EH (cell line): ENCODE measurements at places on chromosomes 12 and 14.

DNA sequence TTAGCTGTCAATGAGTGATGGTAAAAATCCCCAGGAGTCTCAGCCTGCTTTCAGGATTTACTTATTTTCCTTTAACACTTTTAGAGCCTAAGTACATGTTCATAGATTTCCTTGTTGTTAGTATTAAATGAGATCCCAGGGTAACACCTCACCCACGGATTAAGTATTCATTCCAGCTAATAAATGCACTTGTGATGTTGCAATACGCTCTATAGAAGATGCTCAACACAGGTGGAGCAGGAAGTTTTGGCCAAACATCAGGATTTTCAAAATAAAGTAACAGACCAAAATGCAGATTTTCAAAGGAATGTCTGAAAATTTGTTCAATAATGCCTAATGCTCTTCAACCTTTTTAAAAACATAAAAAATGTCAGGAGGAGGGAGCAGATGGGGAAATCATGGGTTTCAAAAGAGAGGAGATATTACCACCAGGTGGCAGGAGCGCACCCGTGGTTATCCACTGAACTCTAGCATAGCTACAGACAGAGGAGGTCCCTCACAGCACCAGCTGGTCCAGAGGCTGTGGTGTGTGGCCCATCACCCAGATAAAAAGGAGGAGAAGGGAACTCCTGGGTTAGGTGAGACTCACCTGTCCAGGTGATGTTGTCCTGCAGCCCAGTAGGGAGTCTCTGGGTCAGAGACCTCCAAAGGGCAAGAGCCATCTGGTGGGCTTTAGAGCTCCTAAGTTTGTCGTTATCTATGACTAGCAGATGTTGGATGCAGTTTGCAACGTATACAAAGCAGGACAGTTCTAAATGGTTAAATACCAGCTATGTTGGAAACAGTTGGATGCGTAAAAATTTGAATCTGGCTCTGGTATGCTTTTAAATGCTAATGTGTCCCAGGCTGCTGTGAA lies 1158.4 kb upstream of the TMEM132C start:
- peak; percentile 76 for DNase-seq

DNA sequence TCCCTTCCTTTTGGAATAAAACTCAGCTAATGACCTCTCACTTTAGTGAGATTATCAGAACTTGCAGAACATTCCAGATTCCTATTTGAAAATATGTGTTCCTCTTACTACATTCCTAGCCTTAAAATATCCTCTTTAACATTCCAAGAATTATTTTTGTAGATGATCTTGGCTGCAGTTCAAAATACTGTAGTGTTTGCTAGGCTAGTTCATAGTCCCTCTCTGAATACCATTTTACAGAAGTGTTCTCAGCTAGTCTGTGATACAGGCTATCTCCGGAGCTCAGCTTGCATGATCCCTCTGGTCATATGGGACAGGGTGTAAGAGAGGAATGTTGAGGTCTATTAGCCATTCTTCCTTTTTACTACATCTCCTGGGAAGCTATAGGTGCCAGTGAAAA lies 17.6 kb upstream of the GPR33 start:
- DNase-seq = peak; percentile 90

- DNase-seq = no peak
These were observed 11.0 kb upstream of the PEX5 start for GRCh38 chr12:7178481-7178880.

DNA sequence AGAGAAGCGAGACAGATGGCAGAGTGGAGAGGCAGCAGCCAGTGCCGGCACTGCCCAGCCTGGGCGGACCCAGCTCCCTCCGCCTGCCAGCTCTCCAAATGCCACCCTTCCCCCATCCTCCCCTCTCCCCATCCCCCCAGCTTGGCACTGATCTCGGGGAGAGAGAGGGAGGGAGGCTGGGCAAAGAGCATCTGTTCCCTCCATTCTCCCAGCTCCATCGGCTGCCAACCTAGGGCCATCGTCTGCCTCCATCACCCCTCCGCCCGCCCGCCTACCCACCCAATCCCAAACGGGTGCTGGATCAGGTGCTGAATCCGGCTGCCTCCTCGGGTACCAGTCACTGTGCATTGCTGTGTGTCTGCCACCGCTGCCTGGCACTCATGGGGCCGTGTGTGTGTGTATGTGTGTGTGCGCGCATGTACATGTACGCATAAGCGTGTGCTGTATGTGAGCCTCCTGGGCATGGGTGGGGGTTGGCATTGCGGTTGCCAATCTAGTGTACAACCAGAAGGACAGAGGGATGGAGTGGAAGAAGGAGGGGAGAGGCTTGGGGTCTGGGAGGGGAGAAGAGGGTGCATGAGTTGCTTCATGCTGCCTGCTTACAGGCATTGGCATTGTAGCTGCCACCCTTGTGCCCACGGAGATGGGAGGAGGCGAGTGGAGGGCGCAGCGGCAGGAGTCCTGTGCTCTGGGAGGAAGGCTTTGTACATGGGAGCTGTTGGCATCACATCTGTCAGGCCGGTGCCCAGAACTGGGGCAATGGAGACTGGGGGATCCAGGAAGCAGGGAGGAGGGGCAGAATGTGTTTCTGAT lies 38.4 kb downstream of the ZFHX2 start:
- DNase-seq = no peak

- DNase-seq = no peak
These were observed 36.4 kb downstream of the SPRING1 start for GRCh38 chr12:116701432-116701831.

DNA sequence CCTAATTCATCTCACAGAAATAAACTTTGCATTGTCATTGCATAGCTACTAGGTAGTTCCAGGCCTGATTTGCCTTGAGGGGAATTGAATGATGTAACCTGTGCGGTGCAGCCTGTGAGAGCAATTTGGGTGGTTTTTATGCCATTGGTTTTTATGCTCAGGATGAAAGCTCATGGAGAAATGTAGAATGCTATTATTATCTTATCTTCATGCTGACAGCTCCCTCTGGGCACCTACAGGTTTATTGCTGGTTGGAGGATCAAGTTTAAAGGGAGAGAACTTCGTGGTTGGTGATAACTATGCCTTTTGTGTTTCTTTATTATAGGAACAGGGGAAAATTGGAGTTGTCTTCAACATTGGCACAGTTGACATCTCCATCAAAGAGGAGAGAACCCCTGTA lies 547.9 kb downstream of the DIO2 start:
- no peak for DNase-seq

DNA sequence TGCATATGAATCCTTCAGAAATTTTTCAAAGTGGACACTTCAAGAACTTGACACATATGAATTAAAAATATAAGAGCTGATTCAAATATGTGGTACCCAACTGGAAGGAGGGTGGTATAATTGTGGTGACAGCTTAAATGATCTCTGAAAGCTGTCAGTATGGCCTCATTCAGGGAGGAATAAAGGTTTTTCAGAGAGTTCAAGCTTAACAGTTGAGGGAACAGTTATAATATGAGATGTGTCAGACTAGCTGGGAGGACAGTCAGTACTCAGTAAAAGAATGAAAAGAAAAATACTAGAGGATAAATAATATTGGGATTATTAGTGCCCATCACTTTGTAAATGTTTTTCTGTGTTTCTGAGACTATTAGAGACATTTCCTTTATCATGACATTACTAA lies 277.5 kb downstream of the RASSF9 start:
- DNase-seq = no peak
